B cell (primary cell): ENCODE measurements at places on chromosomes 3 and 15.
A peak's percentile ranks its signal among the peaks of the same experiment; 100 is the strongest.

DNA sequence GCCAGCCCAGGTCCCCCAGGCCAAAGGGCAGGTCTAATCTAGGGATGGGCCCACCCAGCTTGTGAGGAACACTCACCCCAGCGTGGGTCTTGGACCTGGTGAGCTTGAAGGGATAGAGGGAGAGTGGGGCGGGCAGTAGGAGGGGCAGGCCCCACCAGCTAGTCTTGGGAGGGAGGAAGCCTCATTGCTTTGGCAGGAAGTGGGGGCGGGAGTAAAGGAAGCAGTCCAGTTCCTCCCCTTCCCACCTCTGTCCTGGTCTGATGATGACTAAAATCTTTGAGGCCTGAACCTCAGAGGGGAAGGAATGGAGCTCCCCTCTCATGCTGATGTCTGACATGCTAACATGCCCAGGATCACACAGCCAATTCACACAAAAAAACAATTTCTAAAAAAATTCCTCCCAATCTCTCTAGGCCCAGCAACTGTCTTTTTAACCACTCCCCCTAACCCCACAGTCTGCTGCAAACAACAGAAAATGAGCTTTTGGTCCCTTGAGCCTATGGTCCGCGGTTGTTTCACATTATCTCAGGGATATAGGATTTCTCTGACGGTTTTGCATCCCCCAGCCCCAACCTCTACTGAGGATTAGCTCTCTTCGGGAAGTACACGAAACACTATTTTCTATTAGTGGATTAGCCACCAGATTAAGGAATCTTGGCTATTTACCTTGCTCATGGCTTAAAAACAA, 30.7 kb upstream of the DUSP7 start:
- DNase-seq, result no peak

GRCh38 chr15:45555934-45556608, 31.1 kb upstream of the BLOC1S6 start:
- DNase-seq, result peak; percentile 32

DNA sequence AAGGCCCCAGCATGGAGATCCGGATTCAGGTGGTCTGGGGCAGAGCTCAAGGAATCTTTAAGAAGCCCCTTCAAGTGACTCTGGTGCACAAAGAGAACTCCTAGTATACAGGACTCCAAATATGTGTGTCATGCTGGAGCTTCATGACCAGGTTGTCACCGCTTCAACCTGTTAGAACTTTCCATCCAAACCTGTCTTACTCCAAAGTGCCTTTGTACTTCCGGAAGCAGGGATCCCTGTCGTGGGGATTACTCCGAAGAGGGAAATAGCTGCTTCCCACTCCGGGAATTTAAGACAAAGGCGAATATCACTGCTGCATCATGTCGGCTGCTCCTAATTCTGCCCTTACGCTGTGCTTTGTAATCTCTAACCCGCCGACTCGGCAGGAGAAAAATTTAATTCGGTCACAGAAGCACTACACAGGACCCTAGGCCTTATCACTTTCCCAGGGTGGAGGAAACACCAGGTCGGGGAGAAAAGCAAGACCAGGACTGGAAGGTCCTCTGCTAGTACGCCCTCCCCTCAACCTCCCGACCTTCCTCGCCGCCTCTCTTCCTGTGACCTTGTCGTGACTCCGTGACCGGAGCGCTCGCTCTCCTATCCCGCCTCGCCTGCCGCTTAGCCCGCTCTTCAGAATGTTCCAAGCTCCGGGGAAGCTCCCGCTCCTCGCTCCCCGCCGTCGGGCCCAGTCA, 730 bp downstream of the HIGD1A start:
- DNase-seq, result no peak

- DNase-seq, result no peak
These were observed 590 bp downstream of the ACKR4 start for GRCh38 chr3:132597660-132598059.

GRCh38 chr3:156997351-156997750, 162.6 kb downstream of the CCNL1 start:
- DNase-seq, result no peak

GRCh38 chr15:26438316-26438715, 334.6 kb downstream of the GABRB3 start:
- DNase-seq, result no peak

DNA sequence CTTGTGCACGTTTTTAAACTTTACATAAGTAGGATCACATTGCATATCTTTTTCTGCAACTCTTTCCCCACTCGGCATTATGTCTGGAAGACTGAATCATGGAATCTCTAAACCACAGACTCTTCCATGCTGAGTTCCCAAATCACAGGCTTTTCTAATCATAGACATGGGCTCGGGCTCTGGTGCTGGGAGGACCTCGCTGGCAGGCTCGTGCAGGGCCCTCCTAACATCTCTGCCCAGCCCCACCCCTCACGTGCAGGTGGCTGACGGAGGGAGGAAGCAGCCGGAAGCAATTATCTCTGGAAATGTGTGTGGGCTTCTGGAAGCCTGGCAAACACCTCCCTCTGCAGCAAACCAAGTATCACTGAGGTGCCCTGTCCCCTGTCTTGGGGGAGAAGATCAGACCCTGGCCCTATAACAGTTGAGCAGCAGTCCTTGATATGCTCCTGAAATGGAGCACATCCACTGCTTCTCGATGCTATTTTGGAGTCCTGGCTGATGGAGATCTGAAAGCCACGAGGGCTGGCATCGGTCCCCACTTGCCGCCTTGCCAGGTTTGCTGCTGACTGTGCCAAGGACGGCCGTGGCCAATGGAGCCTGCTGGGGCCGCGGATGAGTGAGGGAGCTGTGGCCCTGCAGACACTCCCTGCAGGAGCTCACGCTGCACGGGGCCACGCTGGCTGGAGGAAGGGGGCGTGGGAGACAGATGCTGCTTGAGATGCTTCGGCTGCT, 4.4 kb upstream of the IQSEC1 start:
- DNase-seq, result no peak
